ENCODE measurements at places on chromosomes 16 and 17.
A peak's percentile ranks its signal among the peaks of the same experiment; 100 is the strongest.

GRCh38 chr16:57226701-57227621 is 18.1 kb upstream of the ARL2BP start:
- DNase-seq = peak; percentile 33

GRCh38 chr16:20906341-20907255 is 6.0 kb downstream of the LYRM1 start:
- DNase-seq = peak; percentile 73

- no peak for DNase-seq
These were observed 8.2 kb downstream of the STX1B start for GRCh38 chr16:31002250-31002700.

DNA sequence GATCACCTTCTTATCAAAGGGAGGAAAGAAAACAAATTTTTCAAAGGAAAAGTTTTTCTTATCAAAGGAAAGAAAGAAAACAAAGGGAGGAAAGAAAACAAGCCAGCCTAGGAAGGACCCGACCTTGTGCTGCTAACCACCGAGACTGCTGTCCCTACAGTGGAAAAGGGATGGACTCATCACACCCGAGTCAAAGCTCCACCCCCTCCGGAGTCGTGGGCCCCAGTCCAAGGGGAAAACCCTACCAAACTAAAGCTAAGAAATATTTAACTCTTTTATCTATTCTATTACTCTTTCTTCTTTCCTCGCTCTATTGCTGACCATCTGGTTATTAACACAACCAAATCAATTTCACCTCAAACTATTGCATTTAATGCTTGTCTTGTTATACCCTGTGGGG is 6.1 kb upstream of the ENDOV start:
- peak; percentile 34 for DNase-seq
